DMS79 (cell line): ENCODE measurements at places on chromosomes 4 and X.

DNA sequence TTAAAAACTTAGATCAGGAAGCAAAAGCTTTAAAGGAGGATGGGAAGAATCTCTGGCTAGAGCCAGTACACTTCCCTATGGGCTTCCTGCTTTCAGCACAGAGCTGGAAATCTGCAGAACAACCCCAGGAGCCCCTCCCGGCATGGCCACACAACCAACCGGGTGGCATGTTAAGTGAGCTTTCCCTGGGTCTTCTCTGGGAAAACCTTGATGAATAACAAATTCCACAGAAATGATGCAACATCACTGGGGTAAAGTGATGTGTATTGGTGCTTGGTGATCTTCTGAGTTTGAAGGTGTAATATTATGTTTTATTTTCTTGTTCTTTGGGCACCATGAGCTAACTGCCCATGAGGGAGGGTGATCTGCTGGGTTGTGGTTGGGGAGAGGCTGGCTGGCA is 22.1 kb downstream of the NHS start:
- no peak for DNase-seq

GRCh38 chr4:6449746-6450369 is 22.6 kb downstream of the PPP2R2C start:
- no peak for DNase-seq

DNA sequence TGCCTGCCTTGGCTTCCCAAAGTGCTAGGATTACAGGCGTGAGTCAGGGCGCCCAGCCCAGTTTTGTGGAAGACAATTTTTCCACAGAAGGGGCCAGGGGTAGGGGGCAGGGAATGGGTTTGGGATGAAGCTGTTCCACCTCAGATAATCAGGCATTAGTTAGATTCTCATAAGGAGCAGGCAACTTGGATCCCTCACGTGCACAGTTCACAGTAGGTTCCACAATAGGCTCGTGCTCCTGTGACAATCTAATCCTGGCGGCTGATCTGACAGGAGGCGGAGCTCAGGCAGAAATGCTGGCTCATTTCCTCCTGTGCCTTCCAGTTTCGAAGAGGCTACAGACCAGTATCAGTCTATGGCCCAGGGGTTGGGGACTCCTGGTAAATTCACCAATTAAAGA is 491.6 kb upstream of the AADAT start:
- DNase-seq: no peak

- no peak for DNase-seq
These were observed 107.2 kb upstream of the PGRMC2 start for GRCh38 chr4:128394778-128395177.

GRCh38 chr4:155618183-155618838 is 48.3 kb upstream of the GUCY1A1 start:
- no peak for DNase-seq

GRCh38 chr4:147090486-147090885 is 144.8 kb upstream of the TTC29 start:
- DNase-seq: no peak
